ENCODE measurements at places on chromosomes 2 and 18.

- DNase-seq, result no peak
These were observed 2.0 kb upstream of the ZC3H6 start for GRCh38 chr2:112273349-112273748.

GRCh38 chr18:8874872-8875271 is 169.5 kb downstream of the MTCL1 start:
- DNase-seq, result no peak

- no peak for DNase-seq
These were observed 12.7 kb upstream of the KCNJ13 start for GRCh38 chr2:232789082-232789481.

GRCh38 chr18:75083761-75084160 is 125.2 kb downstream of the PTGR3 start:
- DNase-seq, result no peak

- no peak for DNase-seq
These were observed 11.8 kb downstream of the CYRIA start for GRCh38 chr2:16653799-16654198.

- DNase-seq, result no peak
These were observed 11.0 kb downstream of the SDC1 start for GRCh38 chr2:20213651-20214565.

DNA sequence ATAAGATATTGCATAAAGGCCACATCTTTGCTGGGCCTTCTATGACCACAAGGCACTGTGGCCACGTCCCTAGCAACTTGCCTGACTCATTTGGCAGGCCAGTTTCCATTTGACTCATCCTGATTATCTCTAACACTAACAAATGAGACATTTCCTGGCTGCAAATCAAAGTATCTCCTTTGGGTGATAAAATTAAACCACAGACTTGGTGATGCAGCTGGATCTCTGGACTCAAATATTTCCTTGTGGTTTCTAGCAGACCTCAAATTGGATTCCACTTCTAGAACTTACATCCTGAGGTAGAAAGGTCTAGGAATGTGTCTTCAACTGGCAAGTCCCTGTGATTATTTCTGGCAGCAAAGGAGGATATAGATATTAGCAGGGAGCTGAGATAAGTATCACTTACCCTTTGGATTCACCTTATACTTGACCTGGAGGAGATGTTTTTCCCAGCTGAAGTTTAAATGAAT is 167.9 kb upstream of the NXPH2 start:
- DNase-seq, result no peak

- no peak for DNase-seq
These were observed 18.6 kb downstream of the COLEC11 start for GRCh38 chr2:3613524-3613905.

DNA sequence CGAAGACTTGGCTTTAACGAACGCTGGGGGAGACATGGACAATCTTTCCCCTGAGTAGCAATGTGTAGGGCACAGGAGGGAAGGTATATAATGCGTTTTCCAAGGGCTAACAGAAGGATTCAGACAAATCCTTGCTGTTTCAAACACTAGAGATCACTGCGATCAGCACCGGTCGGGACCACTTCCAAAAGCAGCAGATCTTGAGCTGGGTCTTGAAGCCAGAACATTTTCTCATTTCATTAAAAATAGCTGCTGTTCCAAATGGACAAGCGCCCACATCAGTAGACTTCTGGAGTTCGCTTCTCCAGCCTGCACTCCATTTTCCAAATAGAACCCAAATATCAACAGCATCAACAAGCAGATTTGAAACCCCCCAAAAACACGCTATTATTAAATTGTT is 65.1 kb upstream of the MAPRE2 start:
- DNase-seq, result no peak

DNA sequence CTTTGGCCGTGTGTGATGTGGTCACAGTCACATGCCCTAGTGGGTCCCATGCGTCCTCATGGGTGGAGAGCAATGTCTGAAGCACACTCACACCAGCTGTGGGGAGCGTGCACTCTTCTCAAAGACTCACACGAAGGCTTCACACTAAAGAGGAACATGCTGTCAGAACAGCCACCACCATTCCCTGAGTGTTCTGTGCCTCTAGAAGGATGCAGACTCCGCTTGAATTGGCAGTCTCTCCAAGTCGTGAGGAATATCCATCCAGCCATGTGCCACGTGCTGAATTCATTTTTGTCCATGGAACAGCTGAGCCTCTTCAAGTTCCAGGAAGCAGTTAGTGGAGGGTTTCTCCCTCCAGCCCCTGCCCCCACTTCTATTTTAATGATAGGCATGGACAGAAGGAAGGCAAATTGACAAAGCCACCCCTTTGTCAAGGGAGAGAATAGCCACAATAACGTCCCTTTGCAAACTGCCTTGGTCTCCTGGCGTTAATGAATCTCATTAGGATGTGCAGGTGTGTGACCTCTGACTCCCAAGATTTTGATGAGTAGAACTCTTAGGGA is 464.3 kb upstream of the ID2 start:
- no peak for DNase-seq

GRCh38 chr18:37335409-37335736 is 230.2 kb downstream of the CELF4 start:
- peak; percentile 49 for DNase-seq

DNA sequence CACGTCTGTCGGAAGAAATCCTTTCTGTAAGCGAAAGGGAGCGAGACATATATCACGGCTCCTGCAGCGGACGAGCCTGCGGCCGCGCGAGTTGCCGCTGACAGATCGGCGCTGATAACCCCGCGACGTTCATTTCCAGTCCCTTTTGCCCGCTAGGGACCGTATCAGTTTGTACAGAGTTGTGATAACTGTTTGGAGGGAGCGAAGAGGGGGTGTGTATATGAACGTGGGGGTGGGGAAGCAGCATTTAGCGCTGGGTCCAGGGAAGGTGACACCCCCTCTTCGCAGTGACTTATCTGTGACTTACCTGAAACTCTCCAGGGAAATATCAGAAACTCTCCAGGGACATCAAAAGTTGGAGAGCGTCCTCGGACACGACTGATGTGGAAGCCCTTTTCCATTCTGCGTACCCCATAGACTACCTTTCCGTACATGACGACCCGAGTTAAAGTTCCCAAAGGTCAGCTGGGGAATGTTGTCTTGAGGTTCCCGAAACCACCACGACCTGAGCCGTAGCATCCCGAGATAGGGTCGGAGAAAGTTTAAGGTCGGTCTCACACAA is 948 bp upstream of the GATA6 start:
- DNase-seq, result no peak

GRCh38 chr2:215791481-215791937 is 221.8 kb downstream of the MREG start:
- DNase-seq, result no peak

GRCh38 chr2:10220045-10220901 is 82.4 kb upstream of the HPCAL1 start:
- no peak for DNase-seq

- no peak for DNase-seq
These were observed 577.4 kb downstream of the ZEB2 start for GRCh38 chr2:143942486-143942885.

GRCh38 chr18:53219853-53220252 is 879.9 kb downstream of the DCC start:
- no peak for DNase-seq

- no peak for DNase-seq
These were observed 40.2 kb downstream of the MYOM1 start for GRCh38 chr18:3179430-3180089.

GRCh38 chr18:80178935-80179818 is 68.1 kb downstream of the PARD6G start:
- DNase-seq, result no peak

GRCh38 chr2:85551698-85552678 is 9.3 kb downstream of the GGCX start:
- DNase-seq, result peak; percentile 68

GRCh38 chr2:234823877-234824376 is 127.9 kb upstream of the SH3BP4 start:
- no peak for DNase-seq

- DNase-seq, result no peak
These were observed 295.5 kb downstream of the ZNF521 start for GRCh38 chr18:25056429-25056828.

DNA sequence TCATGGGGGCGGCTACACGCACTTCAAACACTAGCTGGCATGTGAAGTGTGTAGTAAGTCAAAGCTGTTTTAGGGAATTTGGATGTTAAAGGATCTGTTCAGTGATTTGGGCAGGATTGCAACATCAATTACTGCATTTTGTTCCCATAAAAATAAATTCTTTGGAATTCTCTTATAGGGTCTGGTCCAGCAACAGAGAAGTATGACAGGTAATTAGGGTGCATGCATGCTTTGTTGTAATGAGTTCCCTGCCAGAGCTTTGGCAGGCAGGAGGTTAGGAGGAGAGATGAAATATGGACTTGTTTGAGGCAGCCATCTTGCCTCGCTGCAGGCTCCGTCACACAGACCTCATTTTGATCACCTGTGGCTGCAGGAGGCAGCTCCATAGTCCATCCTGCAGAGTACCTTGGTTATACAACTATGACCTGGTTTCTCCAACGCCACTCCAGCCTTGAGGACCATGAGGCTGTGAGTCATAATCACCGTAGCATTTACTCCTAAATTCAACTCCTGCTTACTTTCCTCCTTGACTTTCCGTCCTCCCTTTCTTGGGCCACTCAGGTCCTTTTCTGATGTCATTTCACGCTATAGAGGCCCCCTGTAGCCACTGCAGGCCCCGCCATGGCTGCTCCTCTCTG is 26.5 kb upstream of the EML4 start:
- no peak for DNase-seq

- DNase-seq, result peak; percentile 16
These were observed 10.0 kb downstream of the WIPF1 start for GRCh38 chr2:174587579-174587978.

- DNase-seq, result no peak
These were observed 198.3 kb upstream of the SLC35G4 start for GRCh38 chr18:11411048-11411447.

DNA sequence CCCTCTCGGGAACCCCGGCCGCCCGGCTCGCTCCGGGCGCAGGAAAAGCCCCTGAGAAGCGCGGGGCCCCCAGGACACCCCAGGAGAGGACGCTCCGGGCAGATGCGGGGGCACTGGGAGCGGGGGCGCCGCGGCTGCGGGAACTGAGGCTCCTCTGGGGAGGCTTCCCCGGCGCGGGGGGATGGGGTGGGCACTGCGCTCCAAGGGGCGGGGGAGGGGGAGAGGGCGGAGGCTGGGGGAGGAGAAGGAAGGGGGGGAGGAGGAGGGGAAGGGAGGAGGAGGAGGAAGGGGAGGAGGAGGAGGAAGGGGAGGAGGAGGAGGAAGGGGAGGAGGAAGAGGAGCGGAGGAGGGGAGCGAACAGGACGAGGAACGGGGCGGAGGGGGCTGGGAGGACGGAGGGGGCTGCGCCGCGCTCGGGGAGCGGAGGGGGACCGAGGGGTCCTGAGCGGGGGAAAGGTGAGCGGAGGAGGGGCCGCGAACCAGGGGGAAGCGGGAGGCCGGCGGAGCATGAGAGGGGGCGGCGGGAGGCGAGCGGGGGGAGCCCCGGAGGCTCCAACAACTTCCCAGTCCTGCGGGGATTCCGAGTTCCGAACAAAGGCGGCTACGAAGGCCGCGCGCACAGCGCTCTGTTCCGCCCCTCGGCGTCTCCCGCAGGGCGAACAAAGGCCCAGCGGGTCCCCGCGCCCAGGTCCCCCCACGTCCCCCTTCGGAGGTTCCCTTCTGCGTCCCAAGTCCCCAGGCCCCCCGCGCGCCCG is 742 bp downstream of the PXDN start:
- DNase-seq, result no peak

DNA sequence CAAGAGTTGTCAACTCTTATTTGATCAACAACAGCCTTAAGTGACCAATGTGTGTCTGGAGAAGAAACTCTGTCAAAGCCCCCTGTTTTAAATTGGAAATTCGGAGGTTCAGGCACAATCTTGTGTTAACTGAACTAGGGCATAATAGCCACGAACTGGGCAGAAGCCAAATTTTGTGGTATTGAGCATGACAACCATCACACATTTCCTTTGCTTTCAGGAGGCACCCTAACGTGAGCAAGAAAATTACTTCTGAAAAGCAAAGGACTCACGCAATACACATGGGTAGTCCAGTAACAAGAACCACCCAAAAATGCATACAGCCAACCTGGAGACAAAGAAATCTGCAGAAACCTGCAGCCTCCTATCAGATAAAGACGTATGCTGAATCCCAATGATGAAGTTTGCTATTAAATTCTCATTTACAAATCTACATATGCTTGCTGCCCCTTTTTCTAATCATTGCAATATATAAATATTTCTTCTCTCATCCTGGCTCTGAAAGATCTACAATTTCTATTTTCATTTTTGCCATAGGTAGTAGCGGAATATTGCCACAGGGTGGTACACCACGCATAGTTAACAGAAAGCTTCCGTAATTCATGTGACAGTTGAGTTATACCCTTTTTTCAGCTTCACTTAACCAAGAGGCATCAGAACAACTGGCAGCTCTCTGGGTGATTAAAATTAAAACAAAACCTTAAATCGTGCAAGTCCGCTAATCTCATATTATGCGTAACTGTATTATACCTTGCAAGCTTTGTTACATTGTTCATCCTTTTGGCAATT is 495.8 kb downstream of the NRXN1 start:
- peak; percentile 10 for DNase-seq

DNA sequence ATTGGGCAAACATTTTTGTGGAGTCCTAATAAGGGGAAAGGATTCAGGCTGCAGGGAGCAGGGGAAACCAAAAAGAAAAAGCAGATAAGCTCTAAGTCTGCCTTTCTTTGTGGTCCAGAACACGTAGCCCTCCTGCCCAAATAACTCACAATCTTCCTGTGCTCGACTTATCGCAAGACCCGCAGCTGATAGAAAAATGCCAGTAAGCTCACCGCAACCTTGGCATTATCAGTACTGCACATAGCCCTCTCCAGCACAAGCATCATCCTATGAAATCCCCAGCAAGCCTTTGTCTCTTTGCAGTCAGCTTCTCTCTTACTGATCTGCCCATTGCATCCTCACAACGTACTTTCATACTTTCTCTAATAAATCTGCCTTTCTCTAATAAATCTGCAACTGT is 202.4 kb upstream of the HNRNPA3 start:
- DNase-seq, result no peak

DNA sequence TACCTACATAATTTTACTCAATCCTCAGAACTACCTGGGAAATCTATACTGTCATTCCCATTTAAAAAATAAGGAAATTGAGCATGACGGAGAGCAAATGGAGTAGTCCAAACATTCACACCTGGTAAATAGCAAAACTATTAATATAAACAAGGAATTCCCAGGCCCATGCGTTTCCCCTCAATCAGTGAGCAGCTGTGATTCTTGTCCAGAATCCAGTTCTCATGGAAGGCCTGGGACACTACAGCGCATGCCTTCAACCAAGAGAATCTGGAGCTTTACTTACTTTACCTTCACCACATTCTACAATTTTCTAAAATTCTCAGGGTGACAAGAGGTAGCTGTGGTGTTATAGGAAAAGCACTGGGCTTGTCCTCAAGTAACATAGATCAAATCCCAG is 259.0 kb downstream of the LRATD1 start:
- DNase-seq, result no peak

All from BE2C (cell line).